ENCODE measurements at places on chromosomes 3 and 15.

- DNase-seq, result no peak
These were observed 45.5 kb downstream of the CPNE4 start for GRCh38 chr3:131989318-131989717.

DNA sequence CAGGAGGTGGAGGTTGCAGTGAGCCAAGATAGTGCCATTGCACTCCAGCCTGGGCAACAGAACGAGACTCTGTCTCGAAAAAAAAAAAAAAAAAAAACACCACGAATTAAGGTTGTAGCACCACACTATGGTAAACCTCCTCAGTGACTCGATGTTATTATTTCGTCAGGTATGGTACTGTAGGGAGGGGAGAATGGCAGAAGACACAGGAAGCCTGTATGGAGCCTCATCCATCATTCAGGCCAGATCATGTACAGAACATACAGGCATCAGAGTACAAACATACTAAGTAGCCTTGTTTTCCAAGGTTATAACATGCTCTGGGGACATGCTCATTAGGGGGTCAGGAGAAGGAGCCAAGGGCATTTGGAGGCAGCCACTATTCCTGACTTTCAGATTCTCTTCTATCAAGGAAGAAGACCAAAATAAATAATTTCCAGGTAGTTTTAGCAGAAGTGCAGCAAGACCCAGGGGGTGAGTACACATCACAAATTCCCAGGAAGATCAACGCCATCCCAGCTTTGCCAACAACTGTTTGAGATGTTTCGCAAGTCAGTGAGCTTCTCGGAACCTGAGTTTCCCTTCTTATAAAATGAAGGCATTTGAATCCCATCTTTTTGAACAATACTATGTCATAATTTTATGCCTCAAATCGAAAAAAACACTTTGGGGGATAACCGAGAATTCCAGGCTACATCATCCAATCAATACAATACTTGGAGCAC is 79.8 kb downstream of the FOXP1 start:
- no peak for DNase-seq

DNA sequence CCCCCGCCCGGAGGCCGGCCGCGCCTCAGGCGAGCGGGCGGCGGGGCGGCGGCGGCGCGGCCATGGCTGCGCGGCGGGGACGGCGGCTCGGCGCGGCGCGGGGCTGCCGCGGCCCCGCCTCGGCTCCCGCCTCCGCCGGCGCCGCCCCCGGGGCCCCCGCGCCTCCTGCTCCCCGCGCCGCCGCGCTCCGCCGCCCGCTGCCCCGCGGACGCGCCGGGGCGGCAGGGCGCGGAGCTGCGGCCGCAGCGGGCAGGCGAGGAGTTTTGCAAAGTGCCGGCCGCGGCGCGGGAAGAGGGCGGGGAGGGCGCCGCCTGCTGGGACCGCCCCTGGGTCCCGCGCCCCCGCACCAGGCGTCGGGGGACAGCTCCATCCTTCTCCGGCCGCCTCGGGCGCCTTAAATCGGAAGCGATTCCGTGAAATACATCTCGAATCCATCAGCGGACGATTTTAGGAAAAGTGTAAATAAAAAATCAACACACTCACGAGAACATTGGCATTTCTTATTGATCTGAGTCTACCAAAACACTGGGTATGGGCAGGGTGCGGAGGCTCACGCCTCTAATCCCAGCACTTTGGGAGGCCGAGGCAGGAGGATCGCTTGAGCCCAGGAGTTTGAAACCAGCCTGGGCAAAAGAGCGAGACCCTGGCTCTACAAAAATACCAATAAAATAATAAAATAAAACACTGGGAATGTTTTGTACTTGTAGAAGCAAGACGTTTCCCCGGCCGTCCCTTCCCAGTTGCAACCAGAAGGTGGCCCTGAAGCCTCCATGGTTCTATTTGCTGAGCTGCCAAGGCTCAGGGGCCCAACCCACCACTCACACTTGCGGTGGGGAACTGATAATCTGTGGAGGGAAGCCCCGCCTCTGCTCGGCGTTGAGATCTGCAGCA is 136.9 kb downstream of the NUP210 start:
- no peak for DNase-seq

DNA sequence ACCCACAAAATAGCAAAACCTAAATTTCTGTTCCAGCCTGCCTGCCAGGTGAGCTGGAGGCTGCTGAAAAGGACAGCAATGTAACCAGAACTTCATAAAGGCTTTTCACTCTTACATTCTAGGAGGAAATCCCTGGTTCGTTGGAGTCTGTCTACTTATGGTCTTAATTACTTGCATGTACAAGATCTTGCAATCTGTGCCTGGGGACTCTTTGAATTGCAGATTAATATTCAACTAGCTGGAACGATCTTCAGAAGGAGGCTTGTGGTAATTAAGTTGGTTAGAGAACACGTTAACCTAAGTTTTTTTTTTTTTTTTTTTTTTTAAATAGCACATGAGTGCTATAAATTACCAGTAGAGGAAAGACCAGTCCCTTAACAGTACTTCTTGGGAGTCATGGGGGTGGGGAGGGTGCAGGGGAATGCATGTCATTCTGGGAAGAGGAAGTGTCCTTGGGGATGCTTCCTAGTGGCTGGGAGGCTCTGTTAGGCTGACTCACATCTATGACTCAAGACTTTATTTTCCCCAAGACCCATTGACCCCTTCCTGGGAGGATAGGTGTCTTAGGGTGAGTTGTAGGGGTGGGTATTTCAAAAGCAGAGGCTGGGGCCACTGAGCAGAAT is 139.8 kb downstream of the RAB11A start:
- DNase-seq, result no peak

DNA sequence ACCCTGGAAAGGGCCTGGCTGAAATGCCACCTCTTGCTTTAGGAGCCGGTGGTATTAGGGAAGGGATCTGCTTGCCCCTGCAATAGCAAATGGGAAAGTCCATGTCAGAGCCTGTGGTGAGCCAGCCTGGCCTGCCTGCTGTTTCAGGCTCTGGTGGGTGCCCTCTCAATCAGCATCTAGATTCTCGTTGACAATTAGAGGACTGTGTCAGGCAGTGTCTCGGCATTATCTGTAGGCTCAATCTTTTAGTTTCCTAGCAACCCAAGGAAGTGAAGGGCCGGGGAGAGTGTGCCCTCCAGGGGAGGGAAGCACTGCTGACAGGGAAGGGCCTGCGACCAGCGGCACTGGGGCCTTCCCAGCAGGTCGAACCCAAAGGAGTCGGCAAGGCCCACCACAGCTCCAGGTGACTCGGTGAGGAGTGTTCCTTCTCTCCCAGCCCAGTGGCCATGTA is 42.1 kb downstream of the TLE3 start:
- no peak for DNase-seq

DNA sequence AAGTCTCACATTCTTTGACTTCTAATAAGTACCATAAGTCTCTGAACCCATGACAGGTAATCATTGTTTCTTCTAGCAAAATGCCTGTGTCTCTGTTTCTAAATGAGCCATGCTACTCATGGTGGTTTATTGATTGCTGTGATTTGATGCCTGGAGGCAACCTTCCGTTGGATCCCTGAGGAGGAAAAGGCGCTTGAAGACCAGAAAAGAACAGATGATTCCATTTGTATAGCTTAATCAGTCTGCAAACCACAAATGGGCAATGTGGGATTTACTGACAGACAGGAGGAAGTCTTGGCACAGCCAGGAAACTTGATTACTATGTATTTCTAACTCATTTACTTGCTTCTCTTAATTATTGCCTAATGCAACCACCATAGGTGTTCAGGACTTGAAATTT is 103.1 kb upstream of the MRPL3 start:
- no peak for DNase-seq

- DNase-seq, result no peak
These were observed 334.8 kb downstream of the ERC2 start for GRCh38 chr3:56133423-56133822.

DNA sequence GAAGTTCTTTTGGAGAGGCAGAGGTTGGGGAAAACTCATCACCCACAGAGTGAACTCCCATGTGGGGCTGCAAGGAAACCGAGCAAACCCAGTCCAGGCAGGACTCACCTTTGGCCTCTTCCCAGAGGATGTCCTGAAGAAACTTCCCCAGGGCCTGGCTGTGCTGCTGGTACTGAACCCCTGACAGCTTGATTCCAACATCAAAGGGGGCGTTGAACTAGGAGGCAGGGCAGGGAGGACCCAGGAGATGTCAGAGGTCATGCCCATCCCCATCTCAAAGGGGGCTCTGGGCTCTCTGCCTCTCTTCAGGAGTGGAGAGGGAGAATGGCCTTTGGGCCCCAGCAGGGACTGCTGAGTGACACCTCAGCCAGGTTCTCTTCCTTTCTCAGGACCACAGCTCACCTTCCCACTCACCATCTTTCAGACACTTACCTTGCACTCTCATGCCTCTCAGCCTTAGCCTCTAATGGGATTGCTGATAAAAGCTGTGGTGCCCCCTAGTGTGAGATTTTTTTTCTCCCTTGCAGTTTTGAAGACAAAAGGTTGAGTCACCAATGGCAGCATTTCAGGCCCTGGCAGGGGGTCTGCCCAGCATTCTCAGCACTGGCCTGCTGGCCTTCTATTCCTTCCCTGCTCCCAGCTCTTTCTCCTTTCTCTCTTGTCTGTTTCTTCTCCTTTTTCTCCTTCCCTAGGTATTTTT is 6.0 kb downstream of the GHRL start:
- peak; percentile 29 for DNase-seq

GRCh38 chr3:127028781-127029657 is 46.1 kb downstream of the PLXNA1 start:
- DNase-seq, result no peak

GRCh38 chr3:150097588-150097890 is 126.8 kb upstream of the PFN2 start:
- DNase-seq, result no peak

GRCh38 chr15:83571820-83572707 is 81.9 kb upstream of the ADAMTSL3 start:
- no peak for DNase-seq

GRCh38 chr3:31219131-31219843 is 313.4 kb upstream of the STT3B start:
- DNase-seq, result no peak

- DNase-seq, result no peak
These were observed 168.7 kb downstream of the TMEM108 start for GRCh38 chr3:133206921-133207320.

- peak; percentile 73 for DNase-seq
These were observed 24.7 kb downstream of the GPR15 start for GRCh38 chr3:98556164-98557130.

DNA sequence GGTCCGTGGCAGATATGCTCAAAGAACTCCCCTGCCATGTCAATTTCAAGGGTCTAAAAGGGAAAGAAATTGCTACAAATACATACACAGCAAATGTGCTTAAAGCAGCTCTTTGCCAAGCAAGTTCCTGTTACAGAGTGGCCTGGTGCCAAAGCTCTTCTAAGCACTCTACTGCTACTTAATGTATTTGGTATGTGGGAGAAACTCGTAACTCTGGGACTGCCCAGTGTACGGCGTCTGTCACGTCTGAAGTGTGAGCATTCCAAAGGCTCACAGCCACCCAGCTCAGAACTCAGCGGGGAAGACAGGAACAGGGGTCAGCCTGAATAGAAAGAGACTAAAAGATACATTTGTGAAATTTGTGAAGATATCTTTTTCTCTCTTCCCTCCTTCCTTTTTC is 54.6 kb downstream of the RBMS3 start:
- DNase-seq, result no peak

DNA sequence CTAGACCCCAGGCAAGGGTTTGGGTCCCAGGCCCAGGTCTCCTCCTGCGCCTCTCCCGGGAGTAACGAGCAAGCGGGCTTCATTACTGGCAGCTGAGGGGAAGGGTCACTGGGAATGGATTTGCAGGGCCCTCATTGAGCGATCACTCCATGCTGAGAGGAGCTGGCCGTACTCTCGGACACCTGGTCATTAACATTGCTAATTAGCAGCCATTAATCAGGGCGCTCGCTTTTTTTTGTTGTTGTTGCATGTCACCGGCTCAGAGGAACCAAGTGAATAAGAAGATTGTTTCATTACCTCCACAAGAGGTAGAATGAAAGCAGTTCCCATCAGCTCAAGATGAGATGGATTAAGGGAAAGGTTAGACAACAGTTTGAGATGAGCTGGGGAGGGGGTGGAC is 293.0 kb upstream of the ATP11B start:
- no peak for DNase-seq

- no peak for DNase-seq
These were observed 5.7 kb upstream of the APEH start for GRCh38 chr3:49668414-49668797.

DNA sequence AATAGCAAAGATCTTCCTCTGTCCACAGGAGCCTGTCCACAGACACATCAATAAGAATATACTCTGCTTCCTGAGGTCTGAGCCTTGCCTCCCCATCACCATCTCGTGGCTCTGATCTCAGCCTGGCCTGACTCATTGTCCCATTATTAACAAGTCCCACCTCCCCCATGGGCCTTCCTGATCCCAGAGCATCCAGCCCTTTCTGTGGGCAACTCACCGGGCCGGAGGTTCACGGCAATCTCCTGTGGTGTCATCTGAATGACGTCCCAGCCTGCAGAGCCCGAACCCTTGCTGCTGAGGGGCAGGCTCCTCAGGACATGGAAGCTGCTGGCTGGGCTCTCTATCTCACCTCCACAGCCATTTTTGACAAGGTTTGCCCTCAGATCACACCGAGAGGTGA is 28.1 kb downstream of the ITGB5 start:
- DNase-seq, result no peak

DNA sequence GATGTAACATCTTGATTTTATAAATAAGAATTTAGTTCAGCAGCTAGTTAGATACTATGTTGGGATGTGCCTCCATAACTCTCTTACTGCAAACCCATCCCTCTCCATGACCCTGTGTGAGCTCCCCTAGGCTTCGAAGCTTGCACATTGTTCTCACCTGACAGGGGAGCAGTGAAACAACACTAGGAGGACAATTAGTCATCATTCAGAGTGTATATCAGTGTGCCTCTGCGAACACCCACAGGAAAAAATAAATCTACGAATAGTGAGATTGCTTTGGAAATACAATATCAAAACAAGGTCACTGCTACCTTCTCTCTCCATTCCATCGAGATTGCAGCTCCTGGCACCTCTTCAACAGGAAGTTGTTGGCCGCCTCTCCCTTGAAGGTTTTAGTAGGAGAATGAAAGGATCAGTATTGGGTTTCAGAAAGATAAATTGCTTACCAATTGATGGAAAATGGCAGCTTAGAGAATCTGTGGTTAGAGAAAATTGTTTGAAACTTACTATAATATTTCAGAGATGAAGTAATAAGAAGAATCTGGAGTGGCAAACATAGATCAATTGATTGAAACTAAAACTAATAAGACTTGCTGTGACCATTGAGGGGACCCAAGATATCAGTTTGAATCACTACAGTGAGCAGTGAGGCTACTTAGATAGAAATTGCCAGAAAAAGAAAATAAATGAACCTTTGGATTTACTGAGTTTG is 103.2 kb downstream of the CHL1 start:
- DNase-seq, result no peak

DNA sequence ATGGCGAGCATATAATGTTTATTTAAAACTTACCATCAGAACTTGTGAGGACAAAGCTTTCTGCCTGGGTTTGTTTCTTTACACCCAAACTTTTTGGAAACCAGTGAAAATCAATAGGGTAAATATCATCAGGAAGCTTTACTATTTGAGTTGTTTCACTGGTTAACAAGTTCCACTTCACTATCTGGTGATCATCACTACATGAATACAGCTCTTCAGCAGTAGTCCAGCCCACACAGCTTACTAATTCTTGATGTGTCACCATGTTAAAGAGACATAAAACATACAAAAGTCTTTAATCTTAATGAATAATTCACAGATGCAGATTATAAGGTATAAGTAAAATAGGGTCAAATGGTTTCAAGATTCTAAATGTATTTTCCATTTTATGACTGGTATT is 17.6 kb downstream of the IFT80 start:
- DNase-seq, result no peak

GRCh38 chr3:60998858-60999257 is 252.4 kb downstream of the FHIT start:
- DNase-seq, result no peak

All from CD4-positive, alpha-beta T cell treated with Interleukin-4 for 1 hour (primary cell).